Natural killer cell treated with Interleukin-12 subunit alpha and Interleukin-12 subunit beta and Interleukin-15 and Interleukin-18, amount 100 ng/mL, for 72 hours (primary cell): ENCODE measurements at places on chromosomes 2 and 18.

DNA sequence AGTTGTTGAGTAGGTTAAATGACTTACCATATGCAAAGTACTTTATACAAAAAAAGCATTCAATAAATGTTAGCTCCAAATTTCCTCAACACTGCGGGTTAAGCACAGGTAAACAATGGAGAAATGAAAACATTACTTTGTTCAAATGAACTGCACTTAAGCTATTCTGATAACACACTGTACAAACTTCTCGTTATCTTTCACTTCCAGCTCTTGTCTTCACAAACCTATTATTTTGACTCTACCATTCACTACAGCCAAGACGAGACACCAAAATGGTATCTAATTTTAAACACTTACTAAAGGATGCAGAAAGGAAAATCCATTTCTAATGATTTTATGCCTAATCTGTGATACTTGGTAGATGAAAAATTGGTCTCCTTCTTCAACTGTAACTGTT is 43.8 kb downstream of the SLC40A1 start:
- no peak for DNase-seq

DNA sequence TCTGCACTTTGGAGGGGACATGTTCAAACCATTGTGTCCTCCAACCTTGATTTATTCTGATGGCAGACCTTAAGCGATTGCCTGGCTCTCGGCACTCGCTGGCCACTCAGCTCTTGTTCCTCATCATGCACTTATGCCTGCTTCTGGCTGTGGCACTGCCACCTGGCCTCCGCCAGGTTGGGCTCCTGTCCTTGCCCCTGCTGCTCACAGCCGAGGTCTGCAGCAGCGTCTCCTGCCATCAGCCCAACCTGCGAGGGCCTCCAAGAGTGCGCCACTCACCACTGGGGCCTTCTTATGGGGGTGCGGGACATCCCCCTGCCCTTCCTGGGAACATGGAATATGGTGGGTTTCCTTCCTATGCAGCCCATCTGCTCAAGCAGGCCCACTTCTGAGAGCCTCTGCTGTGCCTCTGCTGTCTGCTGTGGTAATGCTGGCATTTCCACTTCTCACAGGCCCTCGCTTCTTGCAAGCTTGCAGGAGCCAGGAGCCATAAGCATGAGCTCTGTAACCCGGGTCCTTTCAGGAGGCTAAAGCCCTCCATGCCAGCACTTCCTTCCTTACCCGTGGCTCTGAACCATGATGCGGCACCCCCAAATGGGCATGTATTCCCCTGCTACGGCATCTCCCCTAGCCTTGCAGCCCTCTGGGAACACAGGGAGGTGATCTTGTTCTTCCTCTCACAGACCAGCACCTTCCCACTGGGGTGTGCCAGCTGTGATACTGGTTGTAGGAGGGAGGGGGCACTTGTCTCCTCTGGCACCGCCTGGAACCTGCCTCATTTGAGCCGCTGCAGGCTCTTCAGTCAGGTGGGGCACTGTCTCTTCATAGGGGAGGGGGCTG is 58.6 kb upstream of the HS6ST1 start:
- DNase-seq, result peak; percentile 46

- DNase-seq, result no peak
These were observed 99.7 kb downstream of the MEP1B start for GRCh38 chr18:32289483-32290075.

- no peak for DNase-seq
These were observed at the start of gene FIGLA for GRCh38 chr2:70790136-70790828. Gene FIGLA (minus strand): TSS chr2:70790643. CDS start chr2:70790638, 5 bp downstream.
